ELF-1 (cell line): ENCODE measurements at places on chromosomes 4 and X.

DNA sequence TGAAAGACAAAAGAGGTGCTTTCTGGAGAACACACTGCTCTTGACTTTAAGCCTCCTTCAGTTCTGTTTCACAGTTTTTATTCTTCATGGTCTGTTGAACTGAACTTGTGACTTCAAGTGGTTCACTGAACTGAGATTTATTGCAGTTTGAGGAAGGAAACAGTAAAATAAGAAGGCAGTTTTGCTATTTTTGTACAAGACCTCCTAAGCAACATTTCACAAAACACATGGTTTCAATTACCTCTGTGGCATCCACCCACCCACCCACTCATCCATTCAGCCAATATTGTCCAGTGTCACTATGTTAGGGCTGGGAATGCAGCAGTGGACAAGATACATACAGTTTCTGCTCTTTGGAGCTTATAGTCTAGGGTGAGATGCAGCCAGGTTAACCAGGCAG lies 131.3 kb downstream of the IL1RAPL2 start:
- no peak for DNase-seq

GRCh38 chrX:38594434-38594833 lies 33.1 kb downstream of the TSPAN7 start:
- no peak for DNase-seq

DNA sequence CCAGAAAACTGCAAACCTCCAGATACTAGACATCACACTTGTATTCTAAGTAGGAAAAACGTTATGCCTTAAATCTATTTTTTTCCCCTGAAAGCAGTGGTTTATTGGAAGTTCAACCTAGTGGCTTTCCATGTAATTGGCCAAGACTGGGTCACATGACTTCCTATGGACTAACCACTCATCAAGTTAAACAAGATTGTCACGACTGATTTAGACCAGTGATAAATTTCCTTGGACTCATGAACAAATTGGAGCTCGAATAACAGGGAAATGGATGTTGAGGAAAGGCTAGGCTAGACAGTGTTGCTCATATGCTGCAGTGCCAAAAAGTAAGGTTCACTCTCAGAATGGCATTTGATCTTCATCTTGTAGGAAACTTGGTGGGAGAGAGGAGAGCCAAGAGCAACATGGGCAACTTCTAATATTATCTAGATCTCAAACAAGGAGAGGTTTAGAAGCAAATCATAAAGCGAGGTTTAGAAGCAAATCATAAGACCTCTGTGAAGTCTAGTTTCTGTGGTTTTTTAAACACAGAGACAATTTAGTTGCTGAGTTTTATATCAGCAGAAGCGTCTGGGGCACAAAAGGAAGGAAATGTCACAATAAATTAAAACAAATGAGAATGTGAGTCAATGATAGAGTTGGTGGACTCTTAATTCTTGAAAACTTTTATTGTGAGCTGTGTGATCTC lies 165.6 kb upstream of the BOD1L1 start:
- no peak for DNase-seq

DNA sequence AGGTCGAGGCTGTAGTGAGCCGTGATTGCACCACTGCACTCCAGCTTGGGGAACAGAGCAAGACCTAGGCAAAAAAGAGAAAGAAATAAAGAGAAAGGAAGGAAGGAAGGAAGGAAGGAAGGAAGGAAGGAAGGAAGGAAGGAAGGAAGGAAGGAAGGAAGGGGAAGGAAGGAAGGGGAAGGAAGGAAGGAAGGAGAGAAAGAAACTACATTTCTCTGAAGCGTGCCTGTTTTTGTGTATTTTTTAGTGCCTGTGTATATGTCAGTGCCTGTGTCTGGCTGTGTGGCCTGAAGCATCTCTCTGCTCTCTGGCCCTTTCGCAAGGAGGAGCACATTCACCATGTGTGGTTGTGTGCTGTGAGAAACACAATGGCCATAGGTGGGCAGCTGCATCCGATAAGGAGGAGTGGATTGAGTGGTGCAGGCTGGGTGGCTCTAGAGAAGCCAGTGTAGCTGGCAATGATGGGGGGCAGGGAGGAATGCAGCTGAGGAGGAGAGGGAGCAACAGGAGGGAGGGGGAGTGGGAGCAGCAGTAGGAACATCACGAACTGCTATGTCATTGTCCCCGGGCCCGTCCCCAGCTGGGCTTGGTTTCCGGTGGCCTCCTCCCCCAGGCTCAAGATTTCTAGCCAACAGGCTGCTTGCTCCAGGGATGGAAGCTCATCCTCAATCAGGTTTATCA lies 11.4 kb downstream of the SYN1 start:
- DNase-seq, result peak; percentile 76

GRCh38 chr4:27619435-27619834 lies 758.8 kb downstream of the STIM2 start:
- DNase-seq, result no peak

DNA sequence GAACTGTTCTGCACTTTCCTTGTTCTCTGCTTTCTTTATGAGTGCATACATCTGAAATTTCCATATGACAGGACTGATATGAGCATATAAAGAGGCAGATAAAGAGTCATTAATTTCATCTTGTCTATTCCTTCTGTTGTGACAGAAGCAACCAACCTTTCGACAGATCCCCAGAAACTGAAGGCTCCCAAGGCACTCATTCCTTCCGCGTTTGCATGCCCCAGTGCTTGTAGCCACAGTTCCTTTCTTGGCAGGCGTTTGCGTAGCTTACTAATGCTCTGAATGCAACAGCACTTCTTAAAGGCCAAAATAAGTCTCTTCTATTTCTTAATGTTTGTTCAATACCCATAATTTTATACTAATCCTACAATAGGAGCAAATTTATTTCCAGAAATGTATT lies 94.0 kb upstream of the TBL1X start:
- DNase-seq, result no peak

DNA sequence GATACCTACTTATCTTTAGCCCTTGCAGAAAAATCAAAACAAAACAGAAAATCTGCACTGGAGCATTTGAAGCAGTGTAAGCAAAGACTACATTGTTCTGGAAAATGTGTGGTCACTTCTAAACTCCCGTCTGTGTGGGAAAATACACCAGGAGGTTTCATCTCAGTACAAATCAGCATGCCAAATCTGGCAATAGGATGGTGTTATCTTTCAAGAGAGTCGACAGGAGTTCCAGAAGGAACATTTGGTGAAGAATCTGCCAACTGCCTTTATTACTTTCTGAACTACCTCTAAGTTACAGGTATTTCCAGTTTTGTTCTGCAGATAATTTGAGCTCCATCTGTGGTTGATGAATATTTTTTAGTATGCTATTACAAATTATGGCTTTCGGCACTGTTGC lies 1348.0 kb downstream of the RAPGEF2 start:
- DNase-seq, result no peak
